ENCODE measurements at places on chromosomes 3 and 15.
A peak's percentile ranks its signal among the peaks of the same experiment; 100 is the strongest.

- DNase-seq, result no peak
Measured at GRCh38 chr15:73997986-73998385, 3.5 kb downstream of the PML start.

DNA sequence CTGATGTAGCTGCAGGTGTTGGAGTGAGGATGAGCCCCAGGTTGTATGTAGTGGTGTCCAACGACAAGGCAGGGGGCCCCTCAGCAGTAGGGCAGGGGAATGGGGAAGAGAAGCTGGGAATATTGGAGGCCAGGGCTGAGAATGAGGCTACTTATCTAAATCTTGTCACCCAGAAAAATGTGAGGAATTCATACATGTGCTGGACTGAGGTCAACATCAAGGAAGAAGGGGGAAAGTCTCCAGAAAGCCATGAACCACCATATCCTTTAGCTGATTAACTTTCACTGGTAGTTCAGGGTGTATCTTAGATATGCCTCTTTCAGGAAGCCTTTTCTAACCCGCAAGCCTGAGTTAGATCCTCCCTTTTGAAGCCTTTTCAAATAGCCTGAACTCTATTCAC, 22.6 kb upstream of the FSTL1 start:
- DNase-seq, result no peak

DNA sequence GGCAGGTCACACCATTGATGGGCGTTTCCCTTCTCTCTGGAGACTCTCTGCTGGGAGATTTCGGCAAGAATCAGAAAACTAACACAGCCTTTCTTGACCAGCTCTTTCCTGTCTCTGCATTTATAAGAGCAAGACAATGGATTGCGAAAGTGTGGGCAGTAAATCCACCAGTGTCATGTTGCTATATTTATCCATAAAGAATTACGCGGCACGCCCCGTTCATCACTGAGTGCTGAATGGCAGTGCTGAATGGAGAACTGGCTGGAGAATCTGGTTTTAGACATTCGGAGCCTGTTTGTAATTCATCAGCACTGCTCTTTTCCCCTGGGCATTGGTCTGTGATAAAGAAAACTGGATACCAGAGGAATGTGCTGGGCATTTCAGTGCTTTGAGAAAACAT, 2.0 kb upstream of the CEMIP start:
- peak; percentile 10 for DNase-seq

- no peak for DNase-seq
Measured at GRCh38 chr15:36722555-36722954, 143.1 kb downstream of the CDIN1 start.

GRCh38 chr15:56628893-56629532, 104.3 kb downstream of the ZNF280D start:
- no peak for DNase-seq

DNA sequence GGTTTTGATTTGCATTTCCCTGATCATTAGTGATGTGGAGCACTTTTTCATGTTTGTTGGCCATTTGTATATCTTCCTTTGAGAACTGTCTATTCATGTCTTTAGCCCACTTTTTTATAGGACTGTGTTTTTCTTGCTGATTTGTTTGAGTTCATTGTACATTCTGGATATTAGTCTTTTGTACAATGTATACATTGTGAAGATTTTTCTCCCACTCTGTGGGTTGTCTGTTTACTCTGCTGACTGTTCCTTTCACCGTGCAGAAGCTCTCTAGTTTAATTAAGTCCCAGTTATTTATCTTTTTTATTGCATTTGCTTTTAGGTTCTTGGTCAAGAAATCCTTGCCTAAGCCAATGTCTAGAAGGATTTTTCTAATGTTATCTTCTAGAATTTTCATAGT, 91.1 kb upstream of the ATP11B start:
- DNase-seq, result no peak

- no peak for DNase-seq
Measured at GRCh38 chr3:171774521-171774920, 35.8 kb downstream of the PLD1 start.

- DNase-seq, result no peak
Measured at GRCh38 chr15:41966920-41967465, 5.4 kb downstream of the EHD4 start.

DNA sequence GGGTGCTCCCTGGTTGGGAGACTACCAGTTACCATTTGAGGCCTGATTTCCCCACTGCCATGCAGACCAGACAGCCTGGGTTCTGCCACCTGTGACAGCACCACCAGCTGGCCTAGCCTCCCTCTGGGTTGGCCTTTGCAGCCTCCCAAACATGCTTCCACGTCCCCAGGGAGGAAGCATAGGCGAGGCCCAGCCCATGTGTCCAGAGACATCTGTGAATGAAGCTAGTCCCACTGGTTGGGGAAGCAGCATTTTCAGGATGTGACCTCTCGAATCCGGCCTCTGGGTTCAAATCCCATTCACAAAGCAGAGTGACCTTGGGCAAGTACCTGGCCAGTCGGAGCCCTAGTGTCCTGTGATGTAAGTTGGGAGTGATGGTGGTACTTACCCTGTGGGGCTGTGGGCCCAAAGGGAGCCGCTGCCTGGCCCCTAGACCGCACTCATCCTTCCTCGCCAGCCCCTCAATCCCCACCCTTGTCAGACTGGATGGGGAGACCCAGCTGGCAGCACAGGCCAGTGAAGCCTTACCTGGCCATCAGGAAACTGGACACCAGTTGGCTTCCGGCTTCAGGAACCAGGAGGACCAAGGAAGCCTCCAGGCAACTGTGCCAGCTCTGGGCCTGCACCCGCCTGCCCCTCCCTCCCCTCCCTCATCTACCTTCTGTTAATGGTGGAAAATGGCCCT, 6.0 kb downstream of the KLF15 start:
- no peak for DNase-seq

GRCh38 chr3:98978068-98978811, 76.7 kb upstream of the DCBLD2 start:
- DNase-seq, result no peak

- no peak for DNase-seq
Measured at GRCh38 chr3:101230618-101231017, 89.8 kb downstream of the IMPG2 start.

DNA sequence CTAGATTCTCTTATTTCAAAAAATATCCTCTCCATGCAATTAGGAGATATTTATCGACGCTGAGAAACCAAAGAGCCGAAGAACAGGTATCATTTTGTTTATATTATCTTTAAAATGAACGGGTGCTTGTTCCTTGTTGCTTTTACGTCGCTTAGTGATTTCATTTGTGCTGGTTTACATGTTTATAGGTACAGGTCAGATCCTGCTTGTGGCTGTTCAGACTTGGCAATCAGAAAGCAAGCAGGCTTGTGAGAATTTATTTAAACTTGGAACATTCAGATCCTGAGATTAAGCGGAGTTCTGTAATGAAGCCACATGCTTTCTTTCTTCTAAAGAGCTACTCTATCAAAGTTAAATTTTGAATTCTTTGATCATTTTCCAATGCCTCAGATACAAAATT, 43.0 kb upstream of the ATP2C1 start:
- DNase-seq, result no peak

- DNase-seq, result no peak
Measured at GRCh38 chr3:77933926-77934325, 894.0 kb downstream of the ROBO2 start.

GRCh38 chr3:158095814-158096704, 10.2 kb downstream of the SHOX2 start:
- no peak for DNase-seq

GRCh38 chr3:179853176-179853575, 183.6 kb downstream of the PEX5L start:
- DNase-seq, result no peak

DNA sequence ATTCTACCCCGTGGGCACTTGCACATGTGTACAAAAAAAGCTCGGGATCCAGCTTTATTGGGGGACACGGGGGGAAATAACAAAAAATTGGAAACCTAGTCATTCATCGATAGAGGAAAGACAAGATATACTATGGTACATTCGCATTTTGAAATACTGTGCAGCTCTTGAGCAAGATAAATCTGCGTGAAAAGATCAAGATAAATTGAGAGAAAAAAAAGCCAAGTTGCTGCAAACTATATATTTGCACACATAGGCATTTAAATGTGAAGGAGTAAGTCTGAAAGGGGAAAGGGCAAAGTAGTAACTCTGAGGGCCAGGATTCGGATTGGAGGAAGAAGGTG, 620 bp upstream of the UBR1 start:
- no peak for DNase-seq

GRCh38 chr3:139448104-139448503, 28.2 kb downstream of the RBP2 start:
- DNase-seq, result no peak

DNA sequence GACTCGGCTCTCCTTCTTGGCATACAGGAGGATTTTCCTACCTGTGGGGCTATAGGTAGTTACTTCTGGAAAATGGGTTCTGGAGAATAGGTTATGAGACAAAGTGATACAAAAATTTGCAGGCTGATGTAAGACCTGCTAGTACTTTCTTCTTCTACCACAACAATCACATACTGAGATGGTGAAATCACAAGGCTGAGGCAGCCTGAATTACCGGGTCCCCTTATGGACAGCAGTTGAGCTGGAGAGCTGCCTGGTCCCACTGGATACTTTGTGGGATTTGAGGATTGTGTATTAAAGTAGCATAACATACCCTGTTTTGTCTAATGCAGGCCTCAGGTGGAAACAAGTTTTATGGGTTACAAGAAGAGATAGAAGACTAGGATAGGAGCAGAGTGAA, 86.5 kb upstream of the FAM98B start:
- DNase-seq, result no peak

GRCh38 chr3:160968761-160969160, 136.4 kb downstream of the B3GALNT1 start:
- DNase-seq, result no peak

DNA sequence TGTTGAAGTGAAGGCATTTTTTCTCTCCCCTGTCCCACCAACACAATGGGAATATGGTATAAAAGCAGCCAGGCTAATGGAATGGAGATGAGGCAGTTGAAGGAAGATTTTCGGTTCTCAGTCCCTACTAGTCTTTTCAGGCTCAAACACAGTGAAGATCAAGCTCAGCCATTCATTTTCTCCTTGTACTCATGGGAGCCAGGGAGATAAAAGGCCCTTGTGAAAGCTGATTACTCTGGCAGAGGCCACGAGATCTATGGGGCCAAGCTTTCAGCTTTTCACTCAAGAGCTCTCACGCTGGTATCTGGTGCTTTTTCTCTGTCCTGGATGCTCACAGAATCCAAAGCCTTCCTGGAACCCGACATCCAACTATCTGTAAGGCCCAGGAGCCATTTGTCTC, 14.5 kb upstream of the FAN1 start:
- DNase-seq, result no peak

DNA sequence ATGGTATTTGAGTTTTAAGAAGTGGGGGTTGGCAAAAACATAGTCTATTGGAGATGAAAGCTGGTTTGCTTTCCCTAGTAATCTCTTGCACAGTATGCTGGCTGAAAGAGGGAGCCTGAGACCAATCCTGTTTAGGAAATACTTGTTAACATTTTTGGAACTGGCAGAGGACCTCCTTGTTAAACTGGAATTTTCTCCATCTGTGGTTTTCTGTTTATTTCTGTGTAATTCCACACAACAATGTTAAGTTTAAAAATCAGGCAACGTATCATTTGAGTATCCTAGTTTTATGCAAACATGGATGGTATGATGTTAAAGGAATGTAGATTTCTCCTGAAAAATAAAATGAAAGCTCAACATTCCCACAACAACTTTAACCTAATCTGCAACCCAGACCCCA, 536.0 kb upstream of the TBL1XR1 start:
- no peak for DNase-seq

DNA sequence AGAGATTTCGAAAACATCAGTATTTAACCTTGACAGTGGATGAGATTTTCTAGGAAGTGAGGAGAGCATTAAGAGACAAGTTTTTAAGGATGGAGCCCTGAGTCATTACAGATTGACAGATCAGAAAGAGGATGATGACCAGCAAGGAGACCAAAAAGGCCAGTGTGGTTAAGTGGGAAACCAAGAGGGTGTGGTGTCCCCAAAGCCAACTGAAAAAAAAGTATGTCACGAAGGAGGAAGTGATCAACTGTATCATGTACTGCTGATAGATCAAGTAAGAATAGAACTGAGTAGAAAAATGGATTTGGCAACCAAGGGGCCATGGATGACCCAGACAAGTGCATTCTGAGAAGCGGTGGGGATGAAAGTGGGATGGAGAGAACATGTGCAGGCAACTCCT, 491.8 kb downstream of the FHIT start:
- DNase-seq, result no peak

DNA sequence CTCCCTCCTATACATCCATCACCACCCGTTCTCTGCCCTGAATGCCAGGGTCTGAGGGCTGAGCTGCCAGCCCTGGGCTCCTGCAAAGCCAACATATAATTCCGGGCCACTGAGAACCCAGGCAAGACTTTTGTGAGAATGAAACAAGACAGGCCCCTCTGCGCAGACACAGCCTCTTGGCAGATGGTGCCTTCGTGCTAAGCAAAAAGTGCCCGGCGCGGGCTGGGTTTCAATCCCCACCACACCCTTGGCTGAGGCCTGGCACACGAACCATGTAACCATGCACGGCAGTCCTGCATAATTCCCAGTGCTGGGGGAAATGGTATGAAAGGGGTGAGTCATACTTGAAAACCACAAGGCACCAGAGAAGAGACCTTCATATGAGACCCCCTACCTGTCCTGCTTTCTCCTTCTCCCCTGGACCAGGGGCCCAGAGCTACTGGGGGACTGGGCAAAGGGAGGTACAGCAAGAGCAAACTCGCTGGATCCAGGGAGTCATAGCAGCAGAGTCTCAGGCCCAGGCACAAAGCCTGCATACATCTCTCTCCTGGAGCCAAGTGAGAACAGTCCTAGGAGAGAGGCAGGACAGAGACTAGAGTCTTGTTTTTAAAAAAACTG, 26.1 kb upstream of the LOXL1 start:
- DNase-seq, result no peak

- DNase-seq, result no peak
Measured at GRCh38 chr3:32820971-32821685, 3.3 kb downstream of the TRIM71 start.

DNA sequence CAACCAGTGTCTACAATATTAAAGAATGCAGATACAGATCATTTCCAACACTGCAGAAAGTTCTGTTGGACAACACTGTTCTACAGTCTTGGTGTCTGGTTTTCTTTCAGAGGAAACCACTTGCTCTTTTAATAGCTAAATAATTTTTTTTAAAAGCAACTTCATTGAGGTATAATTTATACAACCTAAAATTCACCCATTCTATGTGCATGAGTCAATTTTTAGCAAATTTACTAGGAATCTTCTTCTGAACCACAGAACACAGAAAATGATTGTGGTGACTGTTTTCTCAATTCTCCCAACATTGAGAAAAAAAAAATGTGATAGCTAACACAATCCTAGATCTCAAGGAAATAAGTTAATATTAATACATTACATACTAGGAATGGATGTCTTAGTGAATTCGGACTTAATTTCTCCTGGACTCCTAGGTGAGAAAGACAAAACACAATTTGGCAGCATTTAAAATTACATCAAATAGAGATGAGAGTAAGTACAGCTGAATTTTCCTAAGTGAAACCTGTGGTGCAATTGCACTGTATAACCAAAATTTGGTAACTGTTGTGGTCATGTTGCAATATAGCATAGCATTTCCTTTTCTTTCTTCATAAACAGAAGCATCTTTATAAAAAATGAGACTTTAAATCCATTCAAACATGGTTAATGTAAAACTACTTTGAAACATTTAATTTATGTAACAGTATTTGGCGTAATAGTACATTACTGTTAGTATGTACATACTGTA, 15.3 kb upstream of the PLCL2 start:
- DNase-seq, result no peak

All from CD4-positive, alpha-beta T cell treated with Interferon gamma for 1 hour (primary cell).